ENCODE measurements at places on chromosomes 11 and 22.

DNA sequence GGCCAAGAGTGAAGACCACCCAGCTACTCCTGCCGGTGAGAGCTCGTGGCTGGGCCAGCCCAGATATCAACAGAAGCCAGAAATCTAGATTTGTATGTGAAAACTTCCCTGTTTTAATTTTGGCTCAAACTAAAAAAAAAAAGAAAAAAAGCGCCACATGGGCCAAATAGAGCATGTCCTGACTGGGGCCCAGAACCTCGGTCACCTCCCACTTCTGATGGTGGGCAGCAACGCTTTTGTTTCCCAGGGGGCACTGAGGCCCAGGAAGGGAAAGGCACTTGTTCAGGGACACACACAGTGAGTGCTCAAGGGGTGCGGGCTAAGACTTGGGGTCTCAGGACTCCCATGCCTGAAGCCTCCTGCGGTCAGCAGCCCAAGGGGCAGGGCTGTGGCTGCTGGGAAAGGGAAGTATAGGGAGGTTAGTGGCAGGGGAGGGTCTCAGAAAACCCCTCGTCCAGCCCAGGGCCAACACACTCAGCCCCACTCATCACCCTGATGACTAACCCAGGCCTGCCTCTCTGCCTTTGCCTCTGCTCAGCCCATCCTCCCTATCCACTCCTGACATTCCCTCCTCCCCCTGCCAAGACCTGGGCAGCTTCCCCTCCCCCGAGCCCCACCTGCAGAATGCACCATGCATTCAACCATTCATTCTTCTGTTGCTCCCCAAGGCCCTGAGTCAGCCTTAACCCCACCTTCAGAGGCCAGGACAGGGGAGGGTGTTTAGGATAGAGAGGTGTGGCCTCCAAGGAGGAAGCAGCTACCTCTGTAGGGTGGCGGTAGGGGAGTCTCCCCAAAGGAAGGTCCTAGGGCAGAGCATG lies 30.0 kb upstream of the TCF20 start:
- DNase-seq = no peak

DNA sequence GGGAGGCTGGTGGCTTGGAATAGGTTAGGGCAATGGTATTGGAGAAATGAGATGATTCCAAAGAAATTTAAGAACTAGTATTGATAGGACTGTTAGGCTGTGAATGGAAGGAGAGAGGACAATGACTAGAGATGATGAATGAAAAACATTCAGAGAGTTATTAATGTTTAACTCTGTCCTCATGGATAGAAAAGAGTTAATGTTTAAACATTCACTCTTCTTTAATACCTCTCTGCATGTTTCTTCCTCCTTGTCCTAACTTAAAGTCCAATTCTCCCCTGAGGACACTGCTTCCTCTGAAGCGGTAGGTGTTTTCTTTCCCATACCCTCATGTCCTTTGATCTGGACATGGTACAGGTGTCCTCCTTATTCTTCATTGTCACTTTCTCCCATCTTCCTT lies 13.4 kb downstream of the CHEK1 start:
- no peak for DNase-seq

DNA sequence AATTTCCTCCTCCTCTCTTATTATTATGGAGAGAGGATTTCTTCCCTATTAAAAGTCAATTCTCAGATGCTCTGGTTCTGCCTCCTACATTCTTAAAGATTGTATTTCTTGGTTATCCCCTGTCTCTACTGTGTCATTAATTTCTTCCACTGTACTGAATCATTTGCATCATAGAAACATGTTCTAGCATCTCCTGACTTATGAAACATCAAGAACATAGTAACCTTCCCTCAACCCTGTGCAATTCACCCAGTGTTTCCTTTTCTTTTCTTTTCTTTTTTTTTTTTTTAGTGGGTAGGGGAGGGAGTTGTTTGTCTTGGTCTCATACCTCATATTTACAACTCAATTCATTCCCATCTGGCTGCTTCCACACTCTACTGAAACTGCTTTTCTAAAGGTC lies 288.0 kb upstream of the PLET1 start:
- DNase-seq = no peak

GRCh38 chr22:38230108-38230825 lies 28.5 kb downstream of the MAFF start:
- DNase-seq = peak; percentile 39

DNA sequence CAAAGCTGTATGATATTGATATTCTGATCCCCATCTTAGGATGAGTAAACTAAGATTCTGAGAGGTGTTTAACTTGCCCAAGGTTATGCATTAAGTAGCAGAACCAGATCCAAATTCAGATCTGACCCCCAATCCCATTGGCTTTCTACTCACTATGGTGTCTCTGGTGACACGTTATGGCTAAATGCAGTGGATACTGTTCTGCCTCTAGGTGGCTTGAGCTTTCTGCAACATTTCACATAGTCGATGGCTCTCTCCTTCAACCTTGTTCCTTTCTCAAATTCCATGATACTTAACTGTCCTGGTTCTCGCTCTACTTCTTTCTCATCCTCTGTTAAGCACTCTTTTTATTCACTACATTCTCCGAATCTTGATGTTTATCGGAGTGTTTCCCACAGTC lies 9.4 kb downstream of the C11orf97 start:
- no peak for DNase-seq
